T-helper 1 cell (primary cell): ENCODE measurements at places on chromosomes 5 and 9.

DNA sequence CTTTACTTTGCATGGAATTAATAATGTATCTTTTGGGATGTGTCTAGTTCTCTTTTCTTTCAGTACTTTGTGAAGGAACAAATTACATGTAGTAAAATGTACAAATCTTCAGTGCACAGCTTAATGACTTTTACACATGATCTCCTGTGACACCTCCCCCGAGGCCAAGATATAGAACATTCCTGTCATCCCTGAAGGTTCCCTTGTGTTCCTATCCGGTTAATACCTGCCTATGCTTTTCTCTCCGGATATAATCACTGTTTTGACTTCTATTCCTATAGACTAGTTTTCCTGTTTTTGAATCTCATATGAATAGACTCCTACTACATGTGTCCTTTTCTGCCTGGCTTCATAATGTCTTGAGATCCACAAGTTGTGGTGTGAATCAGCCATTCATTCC lies 21.5 kb downstream of the STC2 start:
- no peak for DNase-seq

DNA sequence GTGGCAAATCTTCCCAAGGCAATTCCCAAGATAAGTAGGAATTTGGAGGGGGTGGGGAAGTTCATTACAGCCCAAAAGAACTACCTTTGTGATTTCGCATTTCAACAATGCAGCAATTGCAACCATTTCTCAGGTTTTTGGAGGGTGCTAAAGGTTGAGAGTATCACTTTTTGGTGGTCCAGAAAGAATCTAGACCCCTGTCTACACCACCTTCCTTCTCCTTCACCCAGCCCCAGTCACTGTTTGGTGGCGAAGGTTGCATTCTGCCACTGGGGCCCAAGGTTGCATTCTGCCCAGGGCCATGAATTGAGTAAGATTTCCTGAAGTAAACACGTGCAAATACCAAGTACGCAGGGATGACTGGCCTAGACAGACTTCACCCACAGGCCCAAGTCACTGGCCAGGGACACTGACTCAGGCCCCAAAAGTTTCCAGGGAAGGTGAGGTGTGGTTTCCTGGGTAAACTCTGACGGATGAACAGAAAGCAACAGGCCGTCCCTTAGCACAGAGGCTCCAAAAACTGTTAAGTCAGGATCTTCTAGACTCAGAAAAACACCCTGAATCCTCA lies 5.7 kb downstream of the PDE6A start:
- no peak for DNase-seq

- no peak for DNase-seq
These were observed 28.4 kb upstream of the AOPEP start for GRCh38 chr9:94697972-94698581.

DNA sequence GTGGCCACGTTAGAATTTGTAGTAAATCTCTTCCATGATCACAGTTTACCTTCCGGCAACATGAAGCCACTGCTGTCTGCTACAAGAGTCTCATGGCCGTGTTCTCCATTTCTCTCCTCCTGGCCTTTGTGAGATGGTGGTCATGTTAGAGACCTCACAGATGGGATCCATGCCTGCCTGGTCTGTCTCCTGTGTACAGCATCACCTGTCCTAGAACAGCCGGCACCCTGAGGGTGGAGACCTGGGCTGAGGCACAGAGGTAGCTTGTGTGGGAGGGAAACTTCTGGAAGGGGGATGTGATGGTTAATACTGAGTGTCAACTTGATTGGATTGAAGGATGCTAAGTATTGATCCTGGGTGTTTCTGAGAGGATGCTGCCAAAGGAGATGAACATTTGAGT lies 3.1 kb upstream of the FCN2 start:
- DNase-seq, result no peak

GRCh38 chr9:72958485-72959281 lies 5.8 kb upstream of the ALDH1A1 start:
- no peak for DNase-seq

- no peak for DNase-seq
These were observed 80.4 kb downstream of the LHFPL2 start for GRCh38 chr5:78568212-78568611.

DNA sequence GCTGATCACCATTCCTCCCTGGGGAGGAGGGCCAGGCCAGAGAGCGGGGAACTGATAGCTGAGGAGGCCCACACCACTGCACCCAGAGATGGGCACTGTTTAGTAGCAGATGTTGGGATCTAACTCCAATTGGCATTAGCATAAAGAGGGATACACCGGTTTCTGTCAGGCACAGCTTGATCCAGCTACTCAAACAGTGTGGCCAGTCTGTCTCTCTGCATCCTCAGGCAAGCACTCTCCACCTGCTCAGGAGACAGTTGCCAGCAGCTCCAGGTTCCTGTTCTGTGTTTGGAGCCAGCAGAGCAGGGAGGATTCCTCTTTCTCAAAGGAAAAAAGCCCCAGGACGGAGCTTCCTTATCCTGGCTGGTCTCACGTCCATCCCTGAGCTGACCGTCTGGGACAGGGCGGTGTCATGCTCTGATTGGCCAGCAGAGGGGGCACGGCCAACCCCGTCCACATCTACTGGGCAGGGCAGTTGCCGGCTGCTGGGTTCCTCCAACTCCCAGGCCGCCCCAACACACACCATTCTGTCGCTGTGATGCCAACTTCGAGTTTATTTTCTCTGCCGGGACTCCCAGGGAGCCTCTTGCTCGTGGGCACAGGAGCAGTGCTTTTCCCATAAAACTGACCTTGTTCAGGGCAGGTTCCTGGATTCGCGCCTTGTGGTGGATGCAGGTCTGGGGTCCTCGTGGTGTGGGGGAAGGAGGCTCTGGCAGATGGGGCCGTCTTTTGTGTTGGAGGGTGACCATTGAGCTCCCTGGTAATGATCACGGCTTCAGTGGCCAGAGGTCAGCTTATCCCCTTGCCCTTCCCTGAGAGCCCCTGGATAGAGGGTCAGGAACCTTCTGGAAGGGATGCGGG lies 47.9 kb downstream of the COL5A1 start:
- no peak for DNase-seq

DNA sequence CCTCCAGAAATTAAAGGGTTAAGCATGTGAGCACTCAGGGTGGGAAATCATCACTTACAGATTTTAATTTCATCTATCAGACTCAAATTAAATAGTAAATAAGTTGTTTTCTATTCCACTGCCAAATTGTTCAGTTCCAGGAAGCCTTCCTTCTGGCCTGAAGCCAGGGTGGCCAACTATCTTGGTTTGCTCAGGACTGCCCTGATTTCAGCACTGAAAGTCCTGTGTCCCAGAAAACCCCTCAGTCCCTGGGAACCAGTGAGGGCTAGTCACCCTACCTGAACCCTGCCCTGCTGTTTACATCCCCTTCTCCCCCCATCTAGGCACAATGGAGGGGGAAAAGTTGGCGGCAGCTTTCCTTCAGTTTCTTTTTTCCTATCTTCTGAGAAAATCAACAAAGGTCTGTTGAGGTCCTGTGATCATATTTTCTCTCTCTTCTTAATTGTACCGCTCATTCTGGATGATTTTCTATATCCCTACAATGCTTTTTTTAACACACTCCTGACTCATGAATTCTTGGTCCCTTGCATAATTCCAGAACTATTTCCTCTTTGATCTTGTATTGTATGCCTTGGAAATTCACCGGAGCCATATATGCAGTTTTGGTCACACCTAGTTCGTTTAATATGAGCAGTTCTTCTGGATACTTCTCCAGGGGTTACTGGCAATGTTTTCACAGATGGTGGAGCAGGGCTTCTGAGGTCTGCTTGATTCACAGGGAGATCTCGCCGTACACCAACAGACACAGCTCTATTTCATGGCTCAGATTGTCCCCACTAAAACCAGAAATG lies 103.8 kb downstream of the MAP1B start:
- no peak for DNase-seq

GRCh38 chr5:139566611-139567010 lies 5.5 kb downstream of the UBE2D2 start:
- no peak for DNase-seq

DNA sequence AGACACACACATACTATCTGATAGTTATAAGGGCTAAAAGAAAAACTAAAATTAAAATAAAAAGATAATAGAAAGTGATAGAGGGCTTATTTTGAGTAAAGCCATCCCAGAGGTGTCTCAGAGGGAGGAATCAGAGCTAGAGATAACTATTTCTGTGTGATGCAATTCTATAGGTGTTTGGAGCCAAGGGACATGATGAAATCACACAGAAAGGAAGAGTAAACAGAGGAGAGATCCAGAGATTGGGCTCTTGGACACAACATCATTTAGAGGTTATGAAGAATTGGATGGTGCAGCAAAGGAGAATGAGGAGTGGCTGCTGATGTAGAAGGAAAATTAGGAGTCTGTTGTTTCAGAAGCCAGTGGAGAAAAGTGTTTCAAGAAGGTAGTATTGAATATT lies 393.5 kb downstream of the DIRAS2 start:
- DNase-seq, result no peak

GRCh38 chr5:10689391-10690081 lies 71.5 kb downstream of the DAP start:
- no peak for DNase-seq

- DNase-seq, result no peak
These were observed 153.4 kb downstream of the BARX1 start for GRCh38 chr9:93801581-93802284.

DNA sequence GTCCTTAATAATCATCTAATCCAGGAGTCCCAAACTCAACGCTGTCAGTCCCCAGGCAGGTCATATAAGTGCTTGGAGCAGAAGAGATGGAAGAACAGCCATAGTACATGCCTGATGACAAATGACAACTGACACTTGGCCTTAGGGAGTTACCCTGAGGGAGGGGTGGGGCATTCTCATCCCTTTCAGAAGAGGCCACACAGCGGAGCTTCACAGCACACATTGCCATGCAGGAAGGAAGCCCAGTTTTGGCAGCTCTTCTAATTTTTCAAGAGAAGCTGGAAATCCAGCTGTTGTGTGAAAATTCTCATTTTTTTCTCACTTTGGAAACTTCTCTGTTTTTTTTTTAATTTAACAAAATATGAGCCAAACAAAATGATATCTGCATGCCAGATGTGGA lies 89.0 kb downstream of the ASTN2 start:
- no peak for DNase-seq

DNA sequence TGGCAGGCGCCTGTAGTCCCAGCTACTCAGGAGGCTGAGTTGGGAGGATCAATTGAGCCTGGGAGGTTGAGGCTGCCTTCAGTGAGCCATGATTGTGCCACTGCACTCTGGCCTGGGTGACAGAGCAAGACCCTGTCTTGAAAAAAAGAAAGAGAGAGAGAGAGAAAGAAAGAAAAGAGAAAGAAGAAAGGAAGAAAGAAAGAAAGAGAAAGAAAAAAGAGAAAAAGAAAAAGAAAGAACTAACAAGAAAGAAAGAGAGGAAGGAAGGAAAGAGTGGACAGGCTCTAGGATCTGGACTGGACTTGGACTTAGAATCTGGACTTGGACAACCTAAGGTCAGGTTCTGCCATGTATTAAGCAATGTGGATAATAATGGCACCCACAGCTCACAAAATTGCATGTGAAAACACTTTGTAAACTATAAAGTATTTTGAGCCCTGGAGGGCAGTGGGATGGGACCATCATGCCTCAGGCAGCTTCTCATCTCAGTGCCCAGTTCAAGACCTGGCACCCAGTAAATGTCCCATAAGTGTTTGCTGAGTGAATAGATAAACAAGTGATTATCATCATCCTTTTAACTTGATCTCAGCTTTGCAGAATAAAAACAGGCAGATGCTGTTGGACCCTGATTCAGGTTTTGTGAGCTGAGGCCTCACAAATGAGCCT lies 12.8 kb upstream of the PHF19 start:
- DNase-seq, result no peak
